ENCODE measurements at places on chromosomes 11 and 22. TPM values are rescaled to one million over a fixed set of nuclear protein-coding genes. Genes with fewer than 3 reads are reported as not detected.

The GALNT18 gene
- 5.7 TPM for total RNA-seq

The RBMXL2 gene
- not detected for total RNA-seq

The KREMEN1 gene
- not detected for total RNA-seq

The INS gene
- not detected for total RNA-seq

The SSTR3 gene
- 2.3 TPM for total RNA-seq
